ENCODE measurements at places on chromosomes 1 and 21. TPM values are rescaled to one million over a fixed set of nuclear protein-coding genes. Genes with fewer than 3 reads are reported as not detected.

RGSL1 gene
- not detected for total RNA-seq

NOTCH2 gene
- total RNA-seq: 11.4 TPM

FMO3 gene
- not detected for total RNA-seq

TP73 gene
- 0.69 TPM for total RNA-seq

IL22RA1 gene
- 2.1 TPM for total RNA-seq

BATF3 gene
- not detected for total RNA-seq

IFNLR1 gene
- total RNA-seq: 8.5 TPM

CD48 gene
- not detected for total RNA-seq

CCNL2 gene
- 19.6 TPM for total RNA-seq

Data from HepG2 (cell line).